ENCODE measurements at places on chromosomes 7 and 10. TPM values are rescaled to one million over a fixed set of nuclear protein-coding genes. Genes with fewer than 3 reads are reported as not detected.

BMPR1A gene
- 86.5 TPM for total RNA-seq

- DNase-seq: no peak
These were observed 957.2 kb downstream of the PCDH15 start for GRCh38 chr10:53843736-53844362.

- no peak for DNase-seq
These were observed 26.8 kb downstream of the GOT1 start for GRCh38 chr10:99403674-99404073.

NME8 gene
- total RNA-seq: 2.7 TPM

DNA sequence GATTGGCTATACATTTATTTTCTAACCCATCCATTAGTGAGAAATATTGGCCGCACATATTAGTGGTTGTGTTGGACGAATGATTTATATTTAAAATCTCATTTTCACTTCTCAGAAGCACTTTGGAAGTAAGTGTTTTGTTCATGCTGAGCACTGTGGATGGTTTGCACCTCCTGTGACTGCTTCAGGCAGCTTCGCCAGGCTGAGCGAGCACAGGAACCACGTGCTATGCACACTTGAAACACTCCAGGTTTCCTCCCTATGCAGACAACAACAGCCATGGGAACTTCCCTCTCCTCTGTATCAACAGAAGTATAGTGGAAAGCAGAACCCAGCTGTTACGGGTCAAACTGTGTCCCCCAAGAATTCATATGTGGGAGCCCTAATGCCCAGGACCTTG lies 67.3 kb upstream of the WDR11 start:
- no peak for DNase-seq

CLRN3 gene
- total RNA-seq: not detected

DNA sequence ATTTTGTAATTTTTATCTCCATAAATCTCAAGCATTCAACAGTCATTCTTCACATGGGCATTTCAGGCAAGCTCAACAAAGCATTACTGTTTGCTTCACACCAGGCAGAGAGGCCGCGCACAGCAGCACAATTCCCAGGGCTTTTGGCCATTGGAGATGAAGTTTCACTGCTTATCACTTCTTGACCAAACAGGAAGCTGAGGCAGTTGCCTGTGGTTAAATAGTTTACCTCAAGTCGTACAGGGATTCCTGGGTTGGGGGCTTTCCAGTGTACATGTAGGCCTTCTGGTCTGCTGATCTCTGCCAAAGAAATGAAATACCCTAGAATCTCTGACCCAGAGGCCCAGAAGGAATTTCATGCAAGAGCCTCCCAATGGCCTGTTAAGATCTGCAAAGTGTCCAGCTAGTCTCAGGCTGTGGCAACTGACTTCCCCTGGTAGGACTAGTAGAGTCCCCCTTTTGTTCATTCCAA lies 11.2 kb upstream of the PRDX3 start:
- DNase-seq: no peak

ANXA8 gene
- total RNA-seq: not detected

GRCh38 chr7:87154569-87154968 lies 2.3 kb downstream of the DMTF1 start:
- no peak for DNase-seq

DNA sequence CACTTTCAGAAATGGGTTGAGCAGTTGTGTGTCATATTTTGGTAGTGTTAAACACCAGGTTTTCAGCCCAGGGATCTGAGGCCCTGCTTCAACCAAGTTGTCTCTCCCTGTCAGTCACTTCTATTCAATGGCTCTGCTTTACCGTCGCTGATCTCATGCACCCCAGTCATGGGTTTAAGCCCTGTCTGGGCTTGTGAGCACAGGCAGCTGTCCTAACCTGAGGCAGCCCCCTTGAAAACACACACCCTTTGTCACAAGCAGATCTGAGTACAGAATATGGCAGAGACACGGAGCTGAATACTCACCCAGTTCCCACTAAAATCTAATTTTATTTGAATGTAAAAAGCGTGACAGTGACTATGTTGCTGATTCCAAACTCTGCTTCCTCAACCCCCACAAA lies 110.6 kb upstream of the GLI3 start:
- DNase-seq: no peak

DNA sequence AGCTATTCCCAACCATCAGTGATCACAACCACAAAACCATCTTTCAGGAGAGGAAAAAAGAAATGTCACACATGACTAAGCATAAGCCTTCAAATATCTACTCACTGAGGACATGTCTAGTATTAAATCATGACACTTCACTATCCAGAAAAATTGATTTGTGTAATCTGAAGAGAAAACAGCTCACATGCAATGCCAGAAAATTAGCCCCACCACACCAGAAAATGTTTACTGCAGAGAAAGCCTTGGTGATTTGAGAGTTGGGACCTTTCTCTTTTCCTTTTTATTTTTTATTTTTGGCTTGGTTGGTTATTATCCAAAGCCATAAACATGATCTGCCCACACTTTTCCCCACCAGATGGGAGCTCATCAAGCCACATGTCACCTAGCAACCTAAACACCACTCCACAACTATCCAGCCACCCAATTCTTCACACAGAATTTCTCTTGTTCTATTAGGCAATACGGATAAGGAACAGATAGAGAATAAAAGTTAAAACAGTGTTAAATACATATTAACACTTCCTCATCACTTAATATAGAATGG lies 3.1 kb downstream of the PARD3 start:
- no peak for DNase-seq

SORCS1 gene
- total RNA-seq: 1.00 TPM

- DNase-seq: no peak
These were observed 29.1 kb downstream of the STRA8 start for GRCh38 chr7:135262623-135263320.

- DNase-seq: peak; percentile 91
These were observed 117.3 kb downstream of the PRKAG2 start for GRCh38 chr7:151759591-151760042.

GRCh38 chr7:116150588-116150987 lies 59.8 kb upstream of the TES start:
- no peak for DNase-seq

- no peak for DNase-seq
These were observed 15.2 kb upstream of the EGR2 start for GRCh38 chr10:62831346-62831745.

DNA sequence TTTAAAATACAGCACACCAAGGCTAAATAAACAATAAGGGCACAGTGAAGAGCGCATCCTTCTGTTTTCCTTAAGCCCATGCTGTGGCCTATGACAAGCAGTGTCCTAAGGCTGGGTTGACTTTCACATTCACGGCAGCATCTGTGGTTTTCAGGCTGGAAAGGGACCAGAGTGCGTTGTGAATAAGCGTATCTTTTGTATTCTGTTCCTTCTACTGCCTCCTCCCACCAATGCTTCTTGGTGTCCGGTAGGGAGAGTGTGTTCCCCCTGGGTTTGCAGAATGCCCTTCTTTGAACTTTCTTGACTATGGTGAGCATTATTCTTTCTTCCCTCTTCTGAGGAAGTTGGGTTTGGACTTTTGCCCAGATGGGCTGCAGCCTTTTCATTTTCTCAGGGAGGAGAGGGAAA lies 73.6 kb downstream of the ABCA13 start:
- DNase-seq: no peak

DNA sequence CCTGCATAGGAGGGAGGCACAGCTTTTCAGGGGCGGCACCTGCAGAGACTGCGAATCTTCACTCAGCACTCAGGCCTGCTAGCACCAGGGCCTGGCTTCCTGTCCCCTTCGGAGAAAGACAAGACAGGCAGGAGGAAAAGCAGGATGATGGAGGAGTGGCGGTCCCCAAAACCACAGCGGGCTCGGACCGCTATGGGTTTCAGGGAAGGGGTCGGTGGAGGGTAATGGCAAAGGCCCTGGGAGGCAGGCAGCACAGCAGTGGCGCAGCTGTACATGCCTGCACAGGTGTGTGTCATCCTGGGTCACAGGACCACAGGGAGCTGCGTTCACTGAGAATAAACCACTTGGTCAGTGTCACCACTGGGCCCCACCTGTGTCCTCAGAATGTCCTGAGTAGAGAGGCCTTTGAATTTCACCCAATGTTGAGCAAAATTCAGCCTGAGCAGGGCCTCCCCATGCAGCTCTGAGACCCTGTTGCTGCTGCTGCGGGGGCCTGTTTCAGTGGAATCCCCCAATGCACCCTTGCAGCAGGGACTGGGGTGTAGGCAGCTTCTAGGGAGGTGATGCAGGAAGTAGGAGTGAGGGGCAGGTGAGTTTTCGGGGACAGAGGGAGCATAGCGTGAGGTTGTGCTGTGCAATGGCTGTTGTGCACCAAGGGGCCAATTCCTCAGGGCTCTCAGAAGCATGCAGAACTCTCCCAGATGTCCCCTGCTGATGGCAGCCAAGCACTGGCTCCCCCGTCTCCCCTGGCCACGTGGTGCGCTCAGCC lies 90.6 kb upstream of the PPP2R2D start:
- DNase-seq: peak; percentile 48

DNA sequence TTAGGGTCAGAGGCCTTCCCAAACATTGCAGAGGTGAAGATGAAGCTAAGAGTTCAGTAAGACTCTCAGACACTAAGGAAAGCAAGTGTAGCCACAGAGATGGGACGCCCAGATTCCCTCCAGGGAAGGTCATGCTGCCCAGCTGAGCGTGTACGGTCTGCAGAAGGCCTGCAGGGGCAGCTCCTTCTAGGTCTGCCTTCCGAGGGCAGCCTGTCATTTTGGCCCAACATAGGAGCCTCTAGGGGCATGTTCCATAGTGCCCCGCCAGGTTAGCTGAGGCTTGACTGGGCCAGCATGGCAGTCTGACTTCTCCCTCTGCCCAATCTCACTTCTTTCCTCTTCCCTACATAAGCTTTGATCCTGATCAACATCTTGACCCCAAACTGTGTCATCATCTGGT lies 130.7 kb downstream of the PIP4K2A start:
- DNase-seq: no peak

DNA sequence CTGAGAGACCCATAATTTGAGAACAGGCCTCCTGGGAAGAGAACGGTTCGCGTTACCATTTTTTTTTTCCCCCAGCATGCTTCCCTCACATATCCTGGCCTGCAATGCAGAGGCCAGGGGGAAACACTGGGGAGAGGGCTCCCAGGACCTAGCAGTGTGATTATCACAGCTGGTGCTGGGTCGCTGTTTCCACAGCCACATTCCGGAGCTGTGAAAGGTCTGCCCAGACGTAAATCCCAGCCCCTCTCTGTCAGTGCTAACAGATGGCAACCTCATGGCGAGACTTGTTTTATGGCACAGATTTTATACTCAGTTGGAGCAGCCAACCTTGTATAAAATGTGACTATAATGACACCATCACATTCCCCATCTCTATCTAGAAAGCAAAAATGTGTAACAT lies 150.5 kb downstream of the PLXDC2 start:
- peak; percentile 51 for DNase-seq

GRCh38 chr10:117967149-117967650 lies 79.5 kb downstream of the RAB11FIP2 start:
- DNase-seq: no peak

- DNase-seq: peak; percentile 74
These were observed 28.6 kb upstream of the KCNK18 start for GRCh38 chr10:117168729-117169128.

GNGT1 gene
- total RNA-seq: not detected

BMPER gene
- total RNA-seq: 2.4 TPM

DNA sequence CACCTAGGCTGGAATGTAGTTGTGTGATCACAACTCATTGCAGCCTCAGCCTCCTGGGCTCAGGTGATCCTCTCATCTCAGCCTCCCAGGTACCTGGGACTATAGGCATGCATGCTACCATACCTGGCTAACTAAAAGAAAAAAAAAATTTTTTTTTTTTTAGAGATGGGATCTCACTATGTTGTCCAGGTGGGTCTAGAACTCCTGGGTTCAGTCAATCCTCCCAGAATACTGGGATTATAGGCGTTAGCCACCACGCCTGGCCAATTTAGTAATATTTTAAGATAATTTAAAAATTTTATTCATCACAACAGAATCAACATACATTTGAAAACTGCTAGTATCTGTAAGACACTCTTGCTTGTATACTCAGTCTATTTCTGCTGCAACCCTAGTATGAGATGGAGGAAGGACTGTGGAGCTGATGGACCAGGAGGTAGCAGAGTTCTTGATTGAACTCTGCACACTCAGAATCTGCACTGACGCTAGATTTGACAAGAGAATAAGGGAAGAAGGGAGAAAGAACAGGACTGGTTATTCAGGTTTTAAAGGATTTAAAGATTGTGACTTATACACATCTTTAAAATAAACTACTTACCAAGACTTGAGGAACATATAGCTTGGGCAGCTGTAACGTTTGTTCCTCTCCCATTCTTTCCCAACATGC lies 57.6 kb downstream of the VCL start:
- no peak for DNase-seq

- DNase-seq: peak; percentile 34
These were observed 14.5 kb upstream of the RNF216 start for GRCh38 chr7:5795752-5796475.

ZNF107 gene
- not detected for total RNA-seq
